ENCODE measurements at places on chromosomes 7 and 10.

DNA sequence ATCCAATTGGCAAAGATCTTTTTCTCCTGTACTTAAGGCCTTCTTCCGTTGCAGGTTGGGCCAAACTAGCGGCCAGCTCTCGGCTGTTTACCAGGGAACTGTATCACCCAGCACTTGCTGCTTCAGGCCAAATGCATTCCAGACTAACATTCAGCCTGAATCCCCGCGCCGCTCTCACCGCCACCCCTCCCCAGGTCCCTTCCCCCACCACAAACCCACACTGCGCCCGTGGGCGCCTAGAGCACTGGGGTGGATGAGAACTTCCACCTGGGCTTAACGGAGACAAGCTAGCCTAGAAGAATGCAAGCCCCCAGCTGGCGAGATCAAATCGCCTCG is 676 bp downstream of the TCAF1 start:
- DNase-seq = no peak

- DNase-seq = no peak
These were observed 150.0 kb upstream of the IGFBP3 start for GRCh38 chr7:46071076-46071475.

GRCh38 chr7:112622159-112622715 is 141.4 kb downstream of the LSMEM1 start:
- DNase-seq = no peak

DNA sequence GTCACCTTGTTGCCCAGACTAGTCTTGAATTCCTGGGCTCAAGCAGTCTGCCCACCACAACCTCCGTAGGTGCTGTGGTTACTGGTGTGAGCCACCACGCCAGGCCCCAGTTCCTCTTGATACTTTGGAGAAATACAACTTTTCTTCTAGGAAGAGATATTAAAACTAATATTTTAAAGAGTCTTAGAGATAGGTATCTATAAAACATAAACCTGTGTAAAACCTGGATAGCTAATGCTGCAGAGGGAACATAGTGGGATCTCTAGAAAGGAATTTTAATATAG is 4.8 kb upstream of the GDI2 start:
- DNase-seq = no peak

All from NK-92 treated with Interleukin-12 subunit alpha and Interleukin-12 subunit beta, amount 100 ng/mL, for 24 hours (cell line).